Activated CD4-positive, alpha-beta T cell treated with anti-CD3 and anti-CD28 coated beads for 24 hours (primary cell): ENCODE measurements at places on chromosomes 13 and 19.
A peak's percentile ranks its signal among the peaks of the same experiment; 100 is the strongest.

DNA sequence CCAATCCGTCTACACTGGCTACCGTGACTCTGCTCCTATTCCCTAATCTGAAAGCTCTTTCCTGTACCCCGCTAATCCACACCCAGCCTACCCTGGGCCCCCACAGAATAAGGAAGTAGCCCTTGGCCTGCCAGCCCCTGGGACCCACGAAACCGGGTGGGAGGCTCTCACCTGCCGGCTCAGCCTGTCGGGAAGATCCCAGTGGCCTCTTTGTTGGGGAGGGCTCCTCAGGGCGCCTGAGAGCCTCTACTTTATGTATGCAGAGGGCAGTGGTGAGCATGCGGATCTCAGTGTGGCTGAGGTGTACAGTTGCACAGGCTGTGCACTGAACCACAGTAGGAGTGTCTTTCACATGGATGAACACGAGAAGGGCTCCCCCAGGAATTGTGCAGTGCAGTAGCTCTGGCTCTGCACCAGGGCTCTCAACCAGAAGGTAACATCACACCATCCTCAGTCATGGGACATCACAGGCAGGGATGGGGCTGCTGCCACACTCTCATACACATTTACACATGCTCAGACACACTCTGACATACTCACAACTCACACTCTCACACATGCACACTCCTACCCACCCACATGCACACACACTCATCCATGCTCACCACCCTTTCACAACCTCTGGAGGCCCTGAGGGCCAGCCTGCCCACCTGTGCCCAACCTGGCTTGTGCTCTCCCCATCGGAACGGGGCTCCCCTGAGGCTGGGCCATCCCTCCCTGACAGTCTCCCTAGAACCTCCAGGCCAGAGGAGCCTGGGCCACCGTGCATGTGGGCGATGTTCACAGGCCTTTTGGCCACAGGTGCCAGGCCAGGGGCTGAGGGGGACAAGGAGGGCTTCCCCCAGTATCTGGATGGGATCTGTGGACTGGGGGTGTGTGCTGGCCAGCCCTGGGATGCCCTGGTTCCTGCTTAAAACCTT lies 135.0 kb downstream of the URI1 start:
- DNase-seq = no peak

GRCh38 chr13:42140494-42140893 lies 92.0 kb downstream of the DGKH start:
- no peak for DNase-seq

DNA sequence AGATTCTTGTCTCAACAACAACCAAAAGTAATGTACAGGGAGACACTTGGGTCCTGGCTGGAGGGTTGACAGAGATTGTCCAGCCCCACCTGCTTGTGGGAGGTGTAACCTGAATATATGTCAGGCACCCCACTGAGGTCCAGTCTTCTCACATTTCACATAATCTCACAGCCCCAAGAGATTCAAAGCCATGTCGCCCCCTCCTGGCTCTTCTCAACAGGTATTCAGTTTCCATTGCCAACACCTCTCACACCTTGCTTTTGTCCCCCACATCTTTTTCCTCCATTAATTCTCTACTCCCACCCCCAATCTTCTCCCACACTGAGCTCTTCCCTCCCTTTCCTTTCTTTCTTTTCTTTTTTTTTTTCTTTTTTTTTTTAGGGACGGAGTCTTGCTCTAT lies 11.2 kb downstream of the UNC13A start:
- no peak for DNase-seq

DNA sequence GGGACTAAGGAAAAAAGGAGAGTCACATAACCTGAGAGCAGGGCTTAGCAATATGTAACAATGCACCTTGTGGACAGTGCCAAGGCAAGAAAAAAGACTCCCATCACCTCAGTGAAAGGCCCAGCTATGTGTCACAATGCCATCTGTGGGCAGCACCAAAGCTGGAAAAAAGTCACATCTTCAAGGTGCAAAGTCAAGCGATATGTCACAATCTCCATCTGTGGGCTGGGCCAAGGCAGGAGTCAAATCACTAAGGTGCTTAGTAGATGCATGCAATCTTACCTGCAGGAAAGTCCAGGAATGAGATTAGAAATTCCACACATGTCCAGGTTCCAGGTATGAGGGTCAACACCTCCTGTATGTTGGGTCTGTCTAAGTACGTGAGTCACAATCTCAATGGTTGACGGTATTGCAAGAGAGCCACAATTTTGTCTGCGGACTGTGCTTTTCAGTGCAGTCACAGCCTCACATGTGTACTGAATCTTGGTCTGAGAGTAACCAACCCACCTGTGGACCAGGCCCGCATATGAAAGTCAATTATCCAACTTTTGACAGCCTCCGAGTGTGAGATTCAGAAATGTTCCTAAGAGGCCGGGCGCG lies 14.8 kb upstream of the ZNF43 start:
- DNase-seq = no peak

DNA sequence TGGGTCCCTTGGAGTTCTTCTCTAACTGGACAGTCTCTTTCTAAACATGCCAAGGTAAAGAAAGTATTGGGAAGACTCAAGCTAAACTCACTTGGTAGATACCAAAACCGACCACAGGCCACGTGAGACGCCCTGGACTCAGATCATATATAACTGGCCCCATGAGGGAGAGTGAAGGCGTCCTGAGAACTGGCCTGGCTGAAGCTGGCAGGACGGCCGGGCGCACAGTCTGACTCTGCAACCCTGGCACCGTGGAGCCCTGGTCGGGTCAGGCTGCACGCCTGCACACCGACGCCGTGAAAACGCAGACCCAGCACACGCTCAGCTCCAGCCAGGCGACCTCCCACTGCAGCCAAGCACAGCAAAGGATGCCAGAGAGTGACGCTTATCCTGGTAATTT lies 122.5 kb upstream of the SPACA7 start:
- DNase-seq = no peak

GRCh38 chr19:13155472-13156359 lies 5.5 kb downstream of the IER2 start:
- DNase-seq = no peak

DNA sequence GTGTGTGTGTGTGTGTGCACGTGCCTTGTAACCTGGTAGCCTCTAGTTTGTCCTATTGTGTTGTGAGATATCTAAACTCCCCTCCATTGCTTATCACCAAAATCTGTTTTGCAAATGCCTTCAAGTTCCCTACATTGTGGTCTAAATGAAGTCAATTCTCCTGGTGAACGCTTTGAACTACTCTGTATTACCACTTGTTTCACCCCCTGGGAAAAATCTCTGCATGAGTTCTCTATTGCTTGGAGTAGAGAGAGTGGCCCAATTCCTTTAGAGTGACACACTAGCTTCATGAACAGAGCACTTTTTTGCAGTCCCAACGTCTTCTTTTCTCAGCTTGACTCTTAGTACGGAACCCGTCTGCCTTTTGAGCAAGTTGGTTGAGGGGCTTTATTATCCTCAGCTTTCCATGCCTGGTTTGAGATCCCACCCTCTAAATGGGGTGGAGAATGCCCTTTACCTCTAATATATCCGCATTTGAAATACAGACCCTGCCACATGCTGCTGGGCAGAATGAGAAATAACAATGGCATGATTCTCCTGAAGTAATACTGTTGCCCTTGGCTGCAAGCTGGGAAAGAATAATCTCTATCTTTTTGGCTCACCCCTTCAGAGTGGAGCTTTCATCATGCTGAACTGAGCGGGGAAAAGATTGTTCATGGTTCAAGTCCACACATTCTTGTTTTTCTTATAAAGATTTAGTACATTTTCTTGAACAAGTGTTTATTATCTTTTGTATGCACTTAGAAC lies 2545.3 kb downstream of the PCDH9 start:
- DNase-seq = no peak

GRCh38 chr19:408902-409515 lies at the start of gene C2CD4C:
Gene C2CD4C, minus strand, starts transcription at chr19:409147. Its CDS starts 786 bp downstream, at chr19:408361.
- no peak for DNase-seq

DNA sequence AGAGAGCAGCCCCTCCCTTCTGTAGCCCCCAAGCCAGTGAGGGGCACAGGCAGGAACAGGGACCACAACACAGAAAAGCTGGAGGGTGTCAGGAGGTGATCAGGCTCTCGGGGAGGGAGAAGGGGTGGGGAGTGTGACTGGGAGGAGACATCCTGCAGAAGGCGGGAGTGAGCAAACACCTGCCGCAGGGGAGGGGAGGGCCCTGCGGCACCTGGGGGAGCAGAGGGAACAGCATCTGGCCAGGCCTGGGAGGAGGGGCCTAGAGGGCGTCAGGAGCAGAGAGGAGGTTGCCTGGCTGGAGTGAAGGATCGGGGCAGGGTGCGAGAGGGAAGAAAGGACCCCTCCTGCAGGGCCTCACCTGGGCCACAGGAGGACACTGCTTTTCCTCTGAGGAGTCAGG lies 4.2 kb downstream of the KLK3 start:
- no peak for DNase-seq

DNA sequence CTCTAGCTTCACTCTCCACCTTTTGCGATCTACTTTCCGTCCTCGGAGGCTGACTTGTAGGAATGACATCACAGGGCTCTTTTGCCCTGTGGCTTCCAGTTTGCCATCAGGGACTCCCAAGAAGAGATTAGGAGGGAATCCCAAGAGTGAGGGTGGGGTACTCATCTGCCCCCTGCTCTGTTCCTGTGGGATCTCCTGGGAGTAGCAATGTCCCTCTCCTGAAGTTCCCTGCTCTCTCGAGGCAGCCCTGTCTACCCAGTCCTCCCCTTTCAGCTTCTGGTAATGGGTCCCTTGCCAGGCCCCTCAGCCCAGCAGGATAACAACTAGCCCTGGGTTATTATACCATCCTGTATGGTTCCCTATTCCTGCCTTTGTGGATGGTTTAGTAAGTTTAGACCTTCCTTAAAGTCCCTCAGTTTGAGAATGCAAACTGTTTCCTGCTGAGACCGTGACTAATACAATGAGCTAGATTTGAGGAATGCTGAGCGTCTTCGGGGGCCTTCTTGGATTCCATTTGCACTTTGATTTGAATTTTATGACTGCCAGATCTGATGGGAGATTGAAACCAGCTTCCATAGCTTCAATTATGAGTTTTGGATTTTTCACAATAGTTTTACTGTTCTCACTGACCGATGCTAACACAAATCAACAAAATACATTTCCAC lies 73.7 kb upstream of the IPO5 start:
- no peak for DNase-seq

- DNase-seq = no peak
These were observed 29.7 kb downstream of the LATS2 start for GRCh38 chr13:21031594-21032275.

- DNase-seq = peak; percentile 96
These were observed 91.6 kb downstream of the GNG7 start for GRCh38 chr19:2610637-2611482.

- no peak for DNase-seq
These were observed 5.2 kb downstream of the MIER2 start for GRCh38 chr19:339262-339887.

DNA sequence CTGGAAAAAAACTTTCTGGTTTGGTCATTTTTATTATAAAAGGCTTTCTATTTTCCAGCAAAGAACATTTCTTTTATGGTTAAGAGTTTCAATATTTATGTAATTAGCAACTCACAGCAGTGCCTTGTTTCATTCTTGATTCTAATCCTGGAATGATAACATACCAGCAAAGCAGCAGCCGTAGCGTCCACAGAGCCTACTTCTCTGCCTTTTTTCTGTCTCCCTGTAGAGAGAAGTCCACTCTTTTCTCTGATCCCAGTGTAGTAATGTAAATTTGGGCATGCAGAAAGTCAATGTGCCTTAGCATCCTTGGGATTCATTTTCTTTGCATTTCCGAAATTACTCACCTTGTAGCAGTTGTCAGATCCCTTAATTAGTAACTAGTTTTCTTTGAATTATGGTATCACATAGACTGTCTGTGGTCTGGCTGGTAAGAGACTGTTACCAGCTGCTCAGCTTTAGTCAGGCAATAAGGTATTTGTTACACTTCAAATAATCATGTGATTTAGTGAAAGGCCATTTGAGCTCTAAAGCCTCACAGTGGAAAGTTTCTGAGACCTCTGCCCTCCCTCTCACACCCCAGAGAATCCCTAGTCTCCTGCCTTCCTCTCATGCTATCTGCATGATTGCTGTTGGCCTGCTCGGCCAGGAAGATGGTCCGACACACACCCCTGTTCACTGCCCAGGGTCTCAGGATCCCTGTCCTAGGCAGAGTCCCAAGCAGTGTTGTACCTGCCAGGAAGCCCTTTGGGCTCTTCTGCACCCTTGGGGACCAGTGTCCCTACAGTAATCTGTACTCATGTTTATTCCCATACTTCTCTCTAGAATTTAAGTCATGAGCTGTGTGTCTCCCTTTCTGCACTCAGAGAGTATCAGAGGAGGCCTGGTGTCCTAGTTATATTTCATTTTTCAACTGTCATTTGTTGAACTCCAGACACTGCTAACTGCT lies 86.3 kb downstream of the LRCH1 start:
- DNase-seq = no peak

GRCh38 chr13:44854313-44855060 lies 134.8 kb downstream of the NUFIP1 start:
- DNase-seq = no peak
